ENCODE measurements at places on chromosomes 2 and 18.

- no peak overlapping the region for H3K4me3 ChIP-seq
- H3K4me1 ChIP-seq, result no peaks in the 10 kb centered on the region
- no peaks in the 10 kb centered on the region for H3K36me3 ChIP-seq
- H3K27me3 ChIP-seq, result no peaks in the 10 kb centered on the region
- no peak for DNase-seq
- H3K27ac ChIP-seq, result no peak overlapping the region
Measured at GRCh38 chr18:8029061-8029460, 461.9 kb downstream of the PTPRM start.

DNA sequence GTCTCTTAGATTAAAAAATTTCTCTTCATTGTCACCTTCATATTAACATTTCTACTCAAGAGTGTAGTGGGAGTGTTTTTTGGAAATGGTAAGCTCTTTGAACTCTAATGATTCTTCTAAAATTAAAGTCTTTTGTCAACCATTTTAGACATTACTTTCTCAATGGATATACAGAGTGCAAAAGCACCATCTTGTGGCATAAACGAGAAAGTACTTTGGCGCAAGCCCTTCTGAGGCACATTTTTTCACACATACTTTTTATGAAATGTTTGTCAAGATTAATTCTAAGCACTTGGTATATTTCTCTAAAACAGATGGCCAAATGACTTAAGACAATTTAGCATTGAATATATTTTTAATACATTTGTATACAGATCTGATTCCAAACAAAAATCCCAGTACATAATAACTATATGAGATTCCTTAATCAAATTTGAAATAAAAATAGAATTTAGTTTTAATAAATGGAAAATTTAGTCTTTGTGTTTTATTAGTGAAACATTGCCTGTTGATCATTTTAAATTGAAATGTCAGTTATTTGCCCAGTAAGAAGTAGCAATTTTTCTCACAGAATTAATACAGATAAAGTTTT lies 63.3 kb upstream of the GALNT5 start:
- DNase-seq, result no peak
- no peaks in the 10 kb centered on the region for H3K36me3 ChIP-seq
- no peak overlapping the region for H3K27ac ChIP-seq
- no peaks in the 10 kb centered on the region for H3K27me3 ChIP-seq

DNA sequence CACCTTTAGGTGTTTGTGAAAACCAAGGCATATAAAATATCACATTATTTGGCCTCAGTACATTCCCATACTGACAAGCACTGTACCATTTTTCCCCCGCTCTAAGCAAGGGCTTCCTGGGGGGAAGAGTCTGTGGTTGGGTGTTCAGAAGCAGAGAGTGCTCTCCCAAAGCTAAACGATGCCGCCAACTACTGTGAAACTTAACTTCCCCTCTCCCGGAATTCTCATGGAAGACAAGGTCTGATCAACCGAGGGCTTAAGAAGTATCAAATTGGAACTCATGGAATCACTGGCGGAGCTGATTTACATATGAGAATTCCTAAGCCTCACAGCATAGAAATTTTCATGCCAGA lies 433 bp upstream of the MFF start:
- H3K27me3 ChIP-seq, result no peaks in the 10 kb centered on the region
- H3K4me3 ChIP-seq, result peak overlapping the region; percentile 94
- H3K36me3 ChIP-seq, result no peaks in the 10 kb centered on the region

DNA sequence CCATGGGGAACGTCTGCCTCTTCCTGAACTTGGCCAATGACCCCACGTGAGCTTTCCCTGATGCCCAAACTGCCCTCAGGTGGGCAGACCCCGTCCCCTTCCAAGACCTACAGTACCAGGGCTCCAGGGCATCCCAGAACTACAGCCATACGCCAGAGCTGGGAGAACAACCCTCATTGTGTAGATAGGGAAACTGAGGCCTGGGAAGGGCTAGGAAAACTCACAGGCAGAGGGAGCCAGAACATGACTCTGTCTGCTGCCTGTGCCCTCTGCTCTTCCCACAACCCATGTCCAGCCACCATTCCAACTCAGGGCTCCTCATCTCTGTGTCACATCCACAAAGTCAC lies 16.8 kb upstream of the ANKRD53 start:
- no peak overlapping the region for H3K4me3 ChIP-seq
- peak; percentile 7 for DNase-seq
- H3K4me1 ChIP-seq, result no peaks in the 10 kb centered on the region
- H3K27ac ChIP-seq, result no peak overlapping the region
- no peaks in the 10 kb centered on the region for H3K36me3 ChIP-seq

- H3K27ac ChIP-seq, result no peak overlapping the region
- no peaks in the 10 kb centered on the region for H3K36me3 ChIP-seq
- peaks cover 16% of the 10 kb centered on the region for H3K4me1 ChIP-seq
- H3K27me3 ChIP-seq, result peaks cover 15% of the 10 kb centered on the region
Measured at GRCh38 chr2:161418715-161419637, 2.9 kb downstream of the TBR1 start.

DNA sequence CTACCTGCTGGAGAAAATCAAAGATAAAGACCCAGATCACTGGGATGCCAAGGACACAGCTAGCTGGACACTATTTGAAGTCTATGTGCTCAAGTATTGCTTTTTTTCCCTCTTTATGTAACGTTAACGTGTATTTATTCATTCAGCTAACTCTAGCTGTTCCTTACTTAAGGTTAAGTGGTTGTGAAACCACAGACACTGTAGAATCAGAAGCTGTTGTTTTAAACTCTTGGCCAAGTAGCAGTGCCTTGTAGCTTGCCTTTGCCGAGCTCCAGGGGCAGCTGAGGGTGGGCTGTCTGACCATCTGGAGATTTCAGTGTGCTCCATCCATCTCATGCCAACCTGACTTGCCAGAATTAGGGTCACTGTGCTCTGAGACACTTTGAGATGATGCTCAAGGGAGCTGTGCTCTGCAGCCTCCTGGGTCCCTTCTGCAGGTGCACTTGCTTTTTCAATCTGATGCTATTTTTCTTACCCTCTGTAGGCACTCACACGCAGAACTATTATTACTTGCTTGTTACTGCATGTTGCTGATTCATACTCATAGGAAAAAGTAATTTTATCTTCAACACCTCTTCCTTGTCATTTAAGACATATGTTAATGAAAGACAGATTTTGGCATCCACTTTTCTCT lies 116.2 kb downstream of the METTL8 start:
- H3K36me3 ChIP-seq, result no peaks in the 10 kb centered on the region
- no peak overlapping the region for H3K27ac ChIP-seq
- no peaks in the 10 kb centered on the region for H3K4me1 ChIP-seq
- H3K4me3 ChIP-seq, result no peak overlapping the region

- no peaks in the 10 kb centered on the region for H3K36me3 ChIP-seq
- H3K27me3 ChIP-seq, result no peaks in the 10 kb centered on the region
- H3K27ac ChIP-seq, result no peak overlapping the region
- no peak for DNase-seq
Measured at GRCh38 chr2:71667256-71668182, 214.2 kb downstream of the DYSF start.

DNA sequence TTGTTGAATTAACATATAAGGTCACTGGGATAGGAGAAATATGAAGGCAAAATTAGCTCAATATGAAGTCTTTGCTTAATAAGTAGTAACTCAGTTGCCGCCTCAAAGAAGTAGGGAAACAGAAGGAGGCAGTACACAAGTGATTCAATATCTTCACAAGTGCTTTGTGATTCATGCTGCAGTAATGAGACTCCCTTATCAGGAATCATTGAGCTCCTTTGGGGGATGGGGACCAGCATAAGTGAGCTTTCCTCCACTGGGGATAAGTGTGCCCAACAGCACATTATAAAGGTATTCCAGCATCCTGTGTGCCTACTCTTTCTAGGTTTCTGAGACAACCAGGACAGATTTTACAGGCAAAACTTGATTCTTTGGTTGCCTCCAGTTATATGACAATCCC lies 323.4 kb upstream of the UBE2E3 start:
- H3K4me3 ChIP-seq, result no peak overlapping the region
- DNase-seq, result no peak
- no peaks in the 10 kb centered on the region for H3K36me3 ChIP-seq
- no peaks in the 10 kb centered on the region for H3K4me1 ChIP-seq
- no peaks in the 10 kb centered on the region for H3K27me3 ChIP-seq

GRCh38 chr2:73032702-73033097 lies 38.8 kb downstream of the SFXN5 start:
- H3K27me3 ChIP-seq, result no peaks in the 10 kb centered on the region
- no peak overlapping the region for H3K27ac ChIP-seq
- DNase-seq, result no peak
- H3K4me1 ChIP-seq, result no peaks in the 10 kb centered on the region
- no peak overlapping the region for H3K4me3 ChIP-seq
- H3K36me3 ChIP-seq, result no peaks in the 10 kb centered on the region

GRCh38 chr18:46243095-46243494 lies 138.9 kb downstream of the HAUS1 start:
- no peak overlapping the region for H3K4me3 ChIP-seq
- H3K27ac ChIP-seq, result no peak overlapping the region
- no peaks in the 10 kb centered on the region for H3K27me3 ChIP-seq

DNA sequence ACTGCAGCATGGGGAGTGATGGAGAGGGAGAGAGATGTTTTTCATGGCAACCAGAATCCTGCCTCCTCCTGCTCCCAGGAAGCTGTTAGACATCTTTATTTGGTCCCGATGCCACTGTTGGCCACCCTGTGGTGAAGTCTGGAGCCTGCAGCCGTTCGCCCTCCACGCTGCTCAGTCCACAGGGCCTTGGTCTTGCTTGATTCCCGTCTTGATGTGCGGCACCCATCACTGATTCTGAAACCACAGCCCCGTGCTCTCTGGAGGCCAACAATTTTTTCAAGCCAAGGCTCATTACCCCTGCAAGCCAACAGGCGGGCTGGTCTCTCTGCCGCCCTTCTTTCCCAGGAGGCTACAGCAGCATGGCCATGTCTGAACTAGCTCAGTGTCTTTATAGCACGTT lies 24.5 kb downstream of the SIGLEC15 start:
- H3K4me1 ChIP-seq, result no peaks in the 10 kb centered on the region
- H3K4me3 ChIP-seq, result no peak overlapping the region
- H3K27ac ChIP-seq, result no peak overlapping the region
- no peak for DNase-seq
- H3K27me3 ChIP-seq, result no peaks in the 10 kb centered on the region
- peaks cover 8% of the 10 kb centered on the region for H3K36me3 ChIP-seq

DNA sequence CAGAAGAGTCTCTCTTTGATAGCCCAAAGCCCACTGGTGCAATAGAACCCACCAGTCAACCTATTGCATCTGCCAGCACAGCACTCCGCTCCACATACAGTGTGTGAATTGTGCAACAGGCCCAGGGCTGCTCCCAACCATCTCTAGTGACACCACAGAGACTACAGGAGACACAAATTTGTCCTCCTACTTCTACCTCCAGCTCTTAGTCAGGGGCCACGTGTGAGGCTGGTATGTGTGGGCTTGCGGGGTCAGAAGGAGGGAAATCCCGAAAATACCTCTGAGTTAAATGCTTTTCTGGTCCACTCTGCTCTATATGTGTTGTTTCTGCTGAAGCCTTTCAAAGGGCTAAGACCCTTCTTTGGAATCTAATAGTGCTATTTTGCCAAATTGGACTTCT lies 18.0 kb downstream of the DGUOK start:
- H3K27ac ChIP-seq, result no peak overlapping the region
- H3K4me3 ChIP-seq, result no peak overlapping the region
- H3K4me1 ChIP-seq, result no peaks in the 10 kb centered on the region
- no peaks in the 10 kb centered on the region for H3K27me3 ChIP-seq
- DNase-seq, result no peak
- H3K36me3 ChIP-seq, result no peaks in the 10 kb centered on the region

DNA sequence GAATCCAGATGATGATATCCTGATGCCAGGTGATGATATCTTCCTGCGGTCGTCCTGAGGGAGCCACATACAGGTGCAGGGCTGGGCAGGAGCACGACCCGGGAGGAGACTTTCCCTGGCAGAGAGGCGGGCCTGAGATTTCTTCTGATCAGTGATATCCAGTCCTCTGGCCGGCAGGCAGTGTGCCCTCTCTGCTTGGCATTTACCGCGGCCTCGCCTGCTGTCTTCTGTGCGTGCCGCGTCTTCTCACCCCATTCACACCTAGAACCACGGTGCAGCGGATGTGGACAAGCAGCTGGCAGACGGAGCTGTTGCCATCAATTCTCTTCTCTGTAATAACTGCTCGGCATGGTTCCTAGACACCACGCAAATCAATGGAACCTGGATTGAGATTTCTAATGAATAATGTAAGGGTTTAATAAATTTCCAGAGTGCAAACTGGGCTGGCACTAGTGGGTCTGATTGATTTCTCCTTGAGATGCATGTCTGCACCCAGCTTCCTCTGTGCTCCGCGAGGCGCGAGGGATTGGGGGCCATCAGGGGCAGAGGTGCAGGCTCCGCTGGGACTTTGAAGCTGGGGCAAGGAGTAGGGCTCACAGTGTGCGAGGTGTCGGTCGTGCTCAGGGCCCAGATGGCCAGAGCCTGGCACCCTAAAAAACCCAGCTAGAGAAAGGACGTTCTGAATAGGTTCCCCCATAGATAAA lies 208.9 kb upstream of the HDAC4 start:
- H3K27me3 ChIP-seq, result peaks cover 7% of the 10 kb centered on the region
- no peak overlapping the region for H3K27ac ChIP-seq
- no peaks in the 10 kb centered on the region for H3K4me1 ChIP-seq
- no peak for DNase-seq
- H3K4me3 ChIP-seq, result no peak overlapping the region

GRCh38 chr2:224217233-224217961 lies 178.3 kb upstream of the SERPINE2 start:
- H3K27ac ChIP-seq, result no peak overlapping the region
- no peaks in the 10 kb centered on the region for H3K36me3 ChIP-seq
- no peaks in the 10 kb centered on the region for H3K27me3 ChIP-seq
- no peaks in the 10 kb centered on the region for H3K4me1 ChIP-seq
- DNase-seq, result no peak

- no peaks in the 10 kb centered on the region for H3K4me1 ChIP-seq
- no peak for DNase-seq
- no peak overlapping the region for H3K4me3 ChIP-seq
- H3K36me3 ChIP-seq, result no peaks in the 10 kb centered on the region
- no peak overlapping the region for H3K27ac ChIP-seq
Measured at GRCh38 chr2:203796248-203797010, 71.1 kb upstream of the CTLA4 start.

DNA sequence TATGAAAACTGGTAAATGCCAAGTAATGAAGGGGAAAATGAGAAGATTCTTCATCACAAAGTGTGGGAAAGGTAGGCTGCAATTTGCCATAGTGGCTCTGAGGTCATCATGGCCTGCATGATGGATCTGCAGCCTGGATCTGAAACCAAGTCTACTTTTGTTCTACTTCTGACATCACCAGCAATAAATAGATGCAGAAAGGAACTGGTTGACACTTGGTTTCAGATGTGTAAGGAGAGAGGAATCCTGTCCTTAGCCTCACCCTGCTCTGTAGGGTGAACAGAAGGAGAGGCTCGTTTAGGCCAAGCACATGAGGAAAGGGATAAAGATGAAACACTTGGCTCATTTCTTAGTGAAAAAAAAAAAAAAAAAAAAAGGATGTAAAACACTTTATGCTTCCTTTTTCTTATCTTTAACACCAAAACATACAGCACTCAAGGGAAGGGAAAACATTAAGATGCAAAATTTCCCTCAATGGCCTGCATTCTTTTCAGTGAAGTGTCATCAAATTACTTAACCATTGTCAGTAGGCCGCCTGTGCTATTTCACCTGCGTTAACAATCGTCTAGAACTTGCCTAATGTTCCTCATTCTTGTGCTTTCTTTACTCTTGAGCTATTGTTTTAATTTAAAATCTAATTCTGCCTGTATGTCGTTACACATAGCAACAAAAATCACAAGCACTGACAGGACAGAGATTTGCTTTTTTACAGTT lies 3.9 kb downstream of the NEB start:
- no peaks in the 10 kb centered on the region for H3K4me1 ChIP-seq
- no peak for DNase-seq
- H3K36me3 ChIP-seq, result no peaks in the 10 kb centered on the region
- H3K27ac ChIP-seq, result no peak overlapping the region
- no peaks in the 10 kb centered on the region for H3K27me3 ChIP-seq

GRCh38 chr18:5998907-5999306 lies 103.6 kb upstream of the TMEM200C start:
- H3K4me3 ChIP-seq, result no peak overlapping the region
- no peak for DNase-seq
- H3K36me3 ChIP-seq, result no peaks in the 10 kb centered on the region
- H3K27me3 ChIP-seq, result no peaks in the 10 kb centered on the region
